ENCODE measurements at places on chromosomes 2 and 18.

- no peak for DNase-seq
These were observed 78.9 kb upstream of the DAPL1 start for GRCh38 chr2:158716121-158716791.

GRCh38 chr18:31857526-31858106 lies 85.3 kb downstream of the TRAPPC8 start:
- no peak for DNase-seq

DNA sequence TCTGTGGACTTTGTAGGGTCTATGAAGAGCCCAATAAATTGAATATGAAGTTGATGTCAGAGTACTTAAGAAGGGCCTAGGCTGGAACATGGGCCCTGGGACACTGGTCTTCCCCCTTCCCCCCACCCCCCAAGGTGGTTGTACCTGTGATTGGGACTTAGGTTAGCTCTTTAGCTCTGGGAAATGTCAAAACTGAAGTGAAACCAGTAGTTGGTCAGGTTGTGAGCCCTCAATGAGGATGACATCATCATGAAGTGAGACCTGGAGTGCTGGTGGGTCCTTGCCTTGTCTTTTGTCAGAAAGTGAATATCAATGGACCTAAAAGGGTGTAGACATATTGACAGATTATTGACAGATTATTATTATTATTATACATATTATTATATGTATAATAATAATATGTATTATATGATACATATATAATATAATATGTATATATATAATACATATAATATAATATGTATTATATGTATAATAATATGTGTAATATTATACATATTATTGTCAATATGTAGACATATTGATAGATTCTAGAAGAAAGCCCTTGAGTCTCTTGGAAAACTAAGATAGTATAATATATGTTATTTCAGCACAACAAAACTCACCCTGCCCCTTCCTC lies 5.4 kb downstream of the MARS2 start:
- DNase-seq: no peak

- no peak for DNase-seq
These were observed 39.5 kb upstream of the TACR1 start for GRCh38 chr2:75238670-75239330.

DNA sequence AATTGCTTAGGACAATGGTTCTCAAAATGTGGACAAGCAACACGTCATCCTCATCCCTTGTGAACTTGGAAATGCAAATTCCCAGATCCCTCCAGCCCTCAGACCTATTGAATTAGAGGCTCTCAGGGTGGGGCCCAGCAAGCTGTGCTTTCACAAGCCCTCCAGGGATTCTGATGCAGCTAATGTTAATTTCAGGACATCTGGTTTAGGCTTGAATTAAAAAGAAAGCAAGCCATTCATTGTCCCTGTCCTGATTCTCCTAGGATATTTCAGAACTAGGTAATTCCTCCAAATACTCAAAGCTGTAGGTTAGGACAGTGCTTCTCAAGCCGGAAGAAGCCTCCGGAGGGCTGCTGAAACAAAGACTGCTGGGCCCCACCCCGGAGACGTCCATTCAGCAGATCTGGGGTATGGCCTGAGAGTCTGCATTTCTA lies 26.0 kb upstream of the GLI2 start:
- DNase-seq: no peak

DNA sequence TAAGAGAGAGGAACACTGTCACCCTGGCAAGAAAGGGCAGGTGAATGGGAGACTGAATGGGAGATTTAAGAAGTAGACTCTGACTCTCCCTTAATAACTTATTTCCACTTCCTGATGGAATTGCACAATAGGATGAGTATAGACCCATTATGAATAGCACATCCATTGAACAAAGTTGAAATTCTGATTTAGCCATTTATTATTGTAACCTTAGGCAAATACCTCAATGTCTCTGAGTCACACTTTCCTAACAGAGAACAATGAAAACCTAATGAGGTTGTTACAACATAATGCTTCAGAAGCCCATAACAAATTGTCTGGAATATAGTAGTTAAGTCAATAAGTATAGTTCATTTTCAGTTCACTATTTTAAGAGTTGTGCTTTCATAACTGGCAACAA lies 78.9 kb downstream of the NRXN1 start:
- no peak for DNase-seq
